ENCODE measurements at places on chromosomes 16 and 17.

GRCh38 chr17:80254396-80255251 lies 6.0 kb upstream of the RNF213 start:
- DNase-seq: peak; percentile 63

DNA sequence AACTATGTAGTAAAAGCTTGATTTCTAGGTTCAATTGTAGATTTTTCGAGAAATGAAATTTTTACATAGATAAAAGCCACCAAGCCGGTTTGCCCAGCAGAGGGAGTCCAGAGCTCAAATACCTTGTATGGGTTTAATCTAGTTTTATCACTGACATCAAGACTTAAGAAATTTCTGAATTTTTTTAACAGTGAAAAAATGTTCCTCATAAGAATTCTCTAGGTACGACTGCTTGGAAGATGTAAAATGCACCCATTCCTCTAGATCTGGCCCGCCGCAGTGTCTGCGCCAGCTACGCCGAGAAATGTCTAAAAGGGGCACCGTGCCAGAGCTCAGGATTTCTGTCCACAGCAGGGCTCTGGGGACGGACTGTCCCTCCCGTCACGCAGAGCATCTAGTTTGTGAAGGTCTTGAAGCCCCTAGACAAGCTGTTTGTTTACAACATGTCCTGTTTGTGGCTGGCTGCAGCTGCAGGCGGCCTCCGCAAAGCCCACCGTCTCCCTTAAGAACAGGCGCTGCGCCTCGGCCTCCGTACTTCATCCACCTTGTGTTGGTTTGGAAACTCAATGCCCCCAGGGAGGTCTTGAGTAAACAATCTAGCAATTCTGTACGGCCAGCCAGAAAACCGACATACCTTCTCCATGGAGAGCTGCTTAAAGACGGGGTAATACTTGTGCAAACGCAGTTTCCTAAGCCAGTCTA lies 24.8 kb downstream of the MAP1LC3B start:
- no peak for DNase-seq

DNA sequence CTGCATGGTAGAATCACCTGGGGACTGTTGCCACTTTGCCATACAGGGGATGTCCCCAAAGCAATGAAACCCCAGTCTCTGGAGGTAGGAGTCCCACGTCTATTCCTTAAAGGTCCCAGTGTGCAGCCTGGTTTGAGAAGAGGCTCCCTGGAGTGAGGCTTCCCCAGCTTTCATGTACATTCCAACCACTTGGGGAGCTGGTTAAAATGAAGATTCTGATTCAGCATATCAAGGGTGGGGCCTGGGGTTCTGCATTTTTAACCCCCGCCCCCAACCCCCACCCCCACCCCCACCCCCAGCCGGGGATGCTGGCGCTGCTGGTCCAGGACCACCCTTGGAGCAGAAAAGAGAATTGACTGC lies 241.2 kb downstream of the FOXL1 start:
- DNase-seq: no peak

GRCh38 chr17:16989953-16990860 lies 18.3 kb upstream of the TNFRSF13B start:
- DNase-seq: no peak

- no peak for DNase-seq
Measured at GRCh38 chr17:4944163-4944553, 4.1 kb downstream of the RNF167 start.

GRCh38 chr17:80967404-80967872 lies 24.2 kb upstream of the CHMP6 start:
- DNase-seq: no peak

GRCh38 chr17:39618246-39618913 lies 8.4 kb upstream of the PPP1R1B start:
- DNase-seq: no peak

DNA sequence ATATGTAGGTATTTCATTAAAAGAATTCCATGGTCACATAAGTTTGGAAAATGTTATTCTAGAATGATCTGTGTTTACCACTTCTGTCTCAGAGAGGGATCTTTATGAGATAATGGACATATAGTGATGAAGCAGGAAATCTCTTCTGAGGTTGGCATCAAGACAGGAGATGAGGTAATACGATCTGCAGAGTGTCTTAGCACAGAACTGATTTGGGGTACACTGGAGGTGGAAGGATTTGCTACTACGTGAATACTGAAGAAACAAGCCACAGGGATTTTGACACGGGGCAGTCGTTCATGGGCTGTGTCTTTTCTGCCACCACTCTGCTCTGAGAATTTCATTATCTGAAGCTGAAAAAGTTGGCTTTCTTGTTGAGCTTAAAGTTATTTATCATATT lies 5.5 kb downstream of the CBFB start:
- DNase-seq: no peak

DNA sequence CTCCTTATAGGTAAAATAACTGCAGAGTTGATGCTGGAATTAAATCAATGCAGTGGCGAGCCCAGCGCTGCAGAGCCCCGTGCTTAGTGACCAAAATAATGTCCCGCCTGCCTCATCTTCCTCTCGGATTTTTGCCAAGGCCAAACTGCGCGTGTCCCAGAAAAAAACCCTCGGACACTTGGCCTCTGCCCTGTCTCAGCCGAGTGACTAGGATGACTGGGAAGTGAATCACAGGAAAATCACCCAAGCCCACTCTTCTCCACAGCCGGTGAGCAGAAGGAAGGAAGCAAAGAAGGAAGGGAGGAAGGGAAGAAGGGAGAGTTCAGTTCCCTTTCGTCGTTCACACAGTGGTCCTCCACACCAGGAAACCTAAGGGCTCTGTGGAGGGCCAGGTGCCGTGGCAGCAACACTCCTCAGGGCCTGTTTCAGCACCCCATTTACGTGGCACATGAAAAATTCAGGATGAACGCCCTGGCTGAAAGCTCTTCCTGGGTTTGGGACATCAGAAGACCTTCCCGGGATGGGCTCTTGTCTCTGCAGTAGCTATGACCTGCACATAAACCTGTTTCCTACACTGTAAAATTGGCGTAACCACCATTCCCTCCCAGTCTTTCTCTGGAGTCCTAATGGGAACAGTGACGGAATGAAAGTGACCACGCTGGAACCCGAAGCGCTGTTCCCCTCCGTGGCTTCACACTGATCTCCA lies 25.4 kb upstream of the HOXB13 start:
- no peak for DNase-seq

GRCh38 chr16:68000450-68000849 lies 1.2 kb upstream of the DPEP2 start:
- no peak for DNase-seq

- DNase-seq: no peak
Measured at GRCh38 chr16:54059319-54059718, 227.3 kb downstream of the IRX3 start.

DNA sequence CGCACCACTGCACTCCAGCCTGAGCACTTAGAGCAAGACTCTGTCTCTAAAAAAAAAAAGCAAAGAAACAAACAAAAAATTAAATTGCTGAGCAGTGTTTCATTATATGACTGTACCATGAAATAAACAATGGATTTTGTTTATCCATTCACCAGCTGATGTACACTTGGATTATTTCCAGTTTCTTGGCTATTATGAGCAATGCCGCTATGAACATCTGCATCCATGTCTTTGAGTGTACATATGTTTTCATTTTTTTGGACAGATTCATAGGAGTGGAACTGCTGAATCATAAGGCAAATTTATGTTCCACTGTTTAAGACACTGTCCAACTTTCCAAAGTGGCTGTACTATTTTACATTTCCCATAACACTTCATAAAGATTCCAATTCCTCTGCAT lies 8.0 kb downstream of the RNF157 start:
- peak; percentile 90 for DNase-seq

- DNase-seq: no peak
Measured at GRCh38 chr17:1800240-1800639, 29.5 kb downstream of the SMYD4 start.

DNA sequence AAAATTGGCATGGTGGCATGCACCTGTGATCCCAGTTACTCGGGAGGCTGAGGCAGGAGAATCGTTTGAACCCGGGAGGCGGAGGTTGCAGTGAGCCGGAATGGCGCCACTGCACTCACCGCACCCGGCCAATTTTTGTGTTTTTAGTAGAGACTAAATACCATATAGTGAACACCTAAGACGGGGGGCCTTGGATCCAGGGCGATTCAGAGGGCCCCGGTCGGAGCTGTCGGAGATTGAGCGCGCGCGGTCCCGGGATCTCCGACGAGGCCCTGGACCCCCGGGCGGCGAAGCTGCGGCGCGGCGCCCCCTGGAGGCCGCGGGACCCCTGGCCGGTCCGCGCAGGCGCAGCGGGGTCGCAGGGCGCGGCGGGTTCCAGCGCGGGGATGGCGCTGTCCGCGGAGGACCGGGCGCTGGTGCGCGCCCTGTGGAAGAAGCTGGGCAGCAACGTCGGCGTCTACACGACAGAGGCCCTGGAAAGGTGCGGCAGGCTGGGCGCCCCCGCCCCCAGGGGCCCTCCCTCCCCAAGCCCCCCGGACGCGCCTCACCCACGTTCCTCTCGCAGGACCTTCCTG lies at the start of gene HBQ1:
Gene HBQ1 (plus strand): TSS at position 359 of the 575 bp plus-strand sequence. CDS start 28 bp downstream, at position 387.
- no peak for DNase-seq

GRCh38 chr16:47043200-47043599 lies 69.7 kb upstream of the DNAJA2 start:
- no peak for DNase-seq

DNA sequence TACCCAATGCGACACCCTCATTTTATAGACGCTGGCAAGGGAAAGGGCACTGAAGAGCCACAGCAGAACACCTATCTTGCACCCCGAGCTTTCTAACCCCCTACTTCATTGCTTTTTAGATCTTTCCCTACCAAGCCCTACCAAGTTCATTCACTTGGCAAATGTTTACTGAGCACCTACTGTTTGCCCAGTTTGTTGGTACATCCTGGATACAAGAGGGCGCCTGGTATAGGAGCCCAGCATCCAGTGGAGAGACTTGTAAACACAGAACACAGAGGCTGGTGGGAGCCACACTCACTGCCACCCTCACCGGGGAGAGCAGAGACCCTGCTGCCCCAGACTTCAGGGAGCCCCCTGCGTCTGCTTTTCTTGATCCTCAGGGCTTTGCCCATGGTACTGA lies 112.6 kb downstream of the GNAO1 start:
- DNase-seq: no peak

DNA sequence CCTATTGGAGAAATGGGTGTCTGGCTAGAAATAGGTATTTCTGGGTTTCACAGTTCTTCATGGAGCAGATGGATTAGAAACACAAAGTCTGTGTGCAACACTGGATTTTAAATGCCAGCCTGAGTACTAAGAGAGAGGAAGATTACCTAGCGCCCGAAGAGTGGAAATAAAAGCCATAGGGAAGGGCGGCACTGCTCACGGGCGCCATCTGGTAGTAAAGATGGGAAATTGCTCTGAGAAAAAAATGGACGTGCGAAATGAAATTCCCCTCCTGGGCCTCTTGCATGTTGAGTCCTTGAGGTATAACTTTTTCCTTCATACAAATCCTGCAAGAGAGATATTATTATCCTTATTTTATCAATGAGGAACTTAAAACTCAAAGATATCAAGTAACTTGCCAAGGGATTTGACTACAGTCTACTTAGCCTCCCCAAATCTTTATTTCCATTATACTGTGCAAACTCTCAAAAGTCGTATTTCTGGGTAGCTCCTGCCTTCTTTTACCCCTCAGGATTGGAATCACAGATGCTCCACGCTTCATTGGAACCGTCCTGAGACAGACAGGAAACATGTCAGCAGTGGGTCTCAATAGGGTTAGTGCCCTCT lies 72.8 kb downstream of the MMD start:
- no peak for DNase-seq

DNA sequence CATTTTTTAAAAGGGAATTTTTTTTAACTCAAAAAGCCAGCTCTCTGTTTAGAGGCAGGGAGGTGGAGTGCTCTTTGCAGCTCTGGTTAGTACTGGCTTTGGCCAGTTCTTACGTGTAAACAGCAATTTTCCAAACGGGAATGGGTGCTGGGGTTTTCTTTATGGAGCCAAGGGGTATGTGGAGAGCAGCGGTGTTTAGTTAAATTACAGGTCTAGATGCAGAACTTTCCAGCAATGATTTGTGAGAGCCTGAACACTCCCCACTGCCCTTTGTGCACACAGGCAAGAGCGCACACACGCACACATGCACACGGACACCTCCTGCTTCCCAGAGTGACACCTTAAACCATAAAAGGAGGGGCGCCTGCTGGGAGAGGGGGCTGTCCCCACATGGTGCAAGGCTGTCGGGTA lies 140.2 kb downstream of the MSI2 start:
- no peak for DNase-seq

GRCh38 chr17:48290378-48290777 lies 139.6 kb downstream of the SKAP1 start:
- DNase-seq: no peak

DNA sequence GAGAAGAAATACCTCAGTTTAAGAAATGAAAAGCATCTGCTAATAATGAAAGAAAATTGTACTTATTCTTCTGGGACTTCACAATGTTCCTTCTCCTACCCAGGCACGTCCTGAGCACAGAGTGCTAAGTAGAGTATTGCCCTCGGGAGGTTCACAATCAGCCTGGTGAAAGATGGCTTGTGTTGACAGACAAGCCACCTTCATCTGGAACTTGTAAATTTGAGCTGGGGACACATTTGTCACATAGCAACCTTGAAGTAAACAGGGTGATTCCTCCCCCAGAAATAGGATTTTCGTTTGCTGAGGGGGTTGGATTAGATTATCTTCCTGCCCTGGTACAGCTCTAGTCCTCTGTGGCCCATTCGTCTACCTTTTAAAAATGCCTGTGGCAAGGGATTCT lies 34.4 kb upstream of the MYH2 start:
- no peak for DNase-seq

GRCh38 chr17:62189377-62189776 lies 124.3 kb upstream of the MED13 start:
- no peak for DNase-seq

GRCh38 chr17:44584443-44584842 lies 27.2 kb downstream of the FZD2 start:
- no peak for DNase-seq

DNA sequence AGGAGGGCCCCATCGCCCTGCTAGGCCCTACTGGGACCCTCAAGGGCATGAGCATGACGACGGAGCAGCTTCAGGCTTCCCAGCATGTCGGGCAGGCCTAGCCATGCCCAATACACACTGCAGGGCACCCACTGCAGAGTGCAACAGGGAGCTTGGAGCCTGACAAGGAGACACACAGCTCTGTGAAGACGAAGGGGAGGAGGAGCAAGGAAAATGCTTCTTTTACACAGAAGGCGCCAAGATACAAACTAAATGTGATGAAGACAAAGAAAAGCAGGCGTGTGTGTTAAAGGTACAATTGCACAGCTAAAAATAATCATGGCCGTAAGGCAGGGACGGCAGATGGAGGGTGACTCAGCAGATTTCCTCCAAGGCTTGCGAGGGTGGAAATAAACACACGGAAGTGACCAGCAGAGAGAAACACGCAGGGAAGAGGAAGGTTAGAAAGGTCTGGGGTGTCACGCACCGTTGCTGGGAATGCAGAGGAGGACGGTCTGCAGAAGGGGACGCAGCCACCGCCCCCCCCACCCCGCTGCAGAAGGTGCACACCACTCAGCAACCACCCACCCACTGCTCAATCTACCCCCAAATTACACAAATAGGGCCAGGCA lies 108.5 kb downstream of the ZNF778 start:
- DNase-seq: no peak

- no peak for DNase-seq
Measured at GRCh38 chr16:15404792-15405191, 9.2 kb downstream of the MPV17L start.

GRCh38 chr17:79979816-79980215 lies 55.9 kb downstream of the TBC1D16 start:
- no peak for DNase-seq
